Activated CD8-positive, alpha-beta memory T cell treated with anti-CD3 and anti-CD28 coated beads, Interleukin-2, amount 10 ng/mL, durations not matched to agents 7 days and 5 days (primary cell): ENCODE measurements at places on chromosomes 3 and 15.
A peak's percentile ranks its signal among the peaks of the same experiment; 100 is the strongest.

DNA sequence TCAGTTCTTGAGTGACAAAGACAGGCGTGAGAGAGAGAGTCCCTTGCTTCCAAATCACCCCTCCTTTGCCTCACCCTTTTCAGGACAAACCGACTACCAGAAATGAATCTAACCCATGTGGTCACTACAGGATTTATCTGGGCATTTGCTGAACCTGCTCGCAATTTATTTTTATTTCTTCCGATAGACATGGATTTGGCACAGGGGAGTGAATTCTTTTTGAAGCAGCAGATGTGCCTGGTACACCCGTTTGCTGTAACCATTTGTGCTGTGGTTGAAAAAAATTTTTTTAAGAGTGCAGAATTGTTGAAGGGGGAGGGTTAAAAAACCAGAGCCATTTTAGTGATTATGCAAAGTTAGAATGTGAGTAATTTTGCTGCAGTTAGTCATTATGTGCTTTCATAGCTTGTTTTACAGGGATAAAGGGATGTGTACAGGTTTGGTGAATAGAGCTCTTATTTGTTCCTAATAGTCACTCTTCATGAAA is 442.0 kb downstream of the LPP start:
- H3K27ac ChIP-seq, result no peak overlapping the region
- H3K36me3 ChIP-seq, result no peaks in the 10 kb centered on the region
- no peak overlapping the region for H3K4me3 ChIP-seq
- H3K27me3 ChIP-seq, result no peaks in the 10 kb centered on the region

DNA sequence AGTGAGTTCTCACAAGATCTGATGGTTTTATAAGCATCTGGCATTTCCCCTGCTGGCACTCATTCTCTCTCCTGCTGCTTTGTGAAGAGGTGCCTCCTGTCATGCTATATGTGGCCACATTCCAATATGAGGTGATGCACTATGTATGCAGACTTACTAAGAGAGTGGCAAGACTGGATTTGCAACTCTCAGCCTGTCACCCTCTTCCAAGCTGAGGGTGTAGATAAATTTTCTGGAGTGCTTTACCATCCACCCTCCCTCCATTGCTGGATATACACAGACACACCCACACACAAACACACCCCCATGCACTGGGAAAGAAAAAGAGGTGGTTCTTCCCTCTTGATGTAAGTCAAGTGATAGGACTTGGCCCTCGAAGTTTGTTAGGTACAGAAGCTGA is 30.2 kb upstream of the CHMP2B start:
- H3K27ac ChIP-seq, result no peak overlapping the region
- no peak overlapping the region for H3K4me3 ChIP-seq
- no peaks in the 10 kb centered on the region for H3K4me1 ChIP-seq
- no peaks in the 10 kb centered on the region for H3K27me3 ChIP-seq
- DNase-seq, result no peak

GRCh38 chr15:51801391-51801835 is 28.0 kb upstream of the TMOD3 start:
- DNase-seq, result no peak
- peaks cover 4% of the 10 kb centered on the region for H3K36me3 ChIP-seq
- H3K27ac ChIP-seq, result no peak overlapping the region
- peaks cover 9% of the 10 kb centered on the region for H3K4me1 ChIP-seq
- H3K27me3 ChIP-seq, result no peaks in the 10 kb centered on the region

GRCh38 chr3:134291319-134292254 is 40.9 kb upstream of the RYK start:
- no peaks in the 10 kb centered on the region for H3K4me1 ChIP-seq
- no peak overlapping the region for H3K4me3 ChIP-seq
- peaks cover 55% of the 10 kb centered on the region for H3K27me3 ChIP-seq

DNA sequence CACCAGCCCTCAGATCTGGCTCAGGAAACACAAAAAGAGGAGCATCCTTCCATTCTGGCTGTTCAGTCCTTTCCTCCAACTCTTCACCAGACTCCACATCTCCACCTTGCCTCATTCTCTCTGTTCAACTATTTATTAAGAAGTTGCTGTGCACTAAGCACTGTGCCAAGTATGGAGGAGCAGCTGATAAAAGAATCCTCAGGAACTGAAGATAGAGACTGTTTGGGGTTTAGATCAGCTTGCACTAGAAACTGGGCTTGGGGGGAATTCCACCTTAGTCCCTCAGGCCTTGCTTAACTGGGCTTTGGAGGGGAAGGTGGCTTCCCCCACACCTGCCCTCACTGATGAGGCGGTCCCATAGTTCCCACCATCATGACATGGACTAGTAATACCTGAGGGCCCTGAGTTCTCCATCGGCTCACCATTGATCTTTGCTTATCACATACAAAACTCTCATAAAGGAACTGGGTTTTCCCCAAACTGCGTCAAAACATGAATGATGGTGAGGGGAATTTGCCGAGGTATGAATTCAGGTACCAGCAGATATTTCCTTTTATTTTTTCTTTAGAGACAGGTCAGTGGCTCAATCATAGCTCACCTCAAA is 1.7 kb upstream of the CCR8 start:
- peaks cover 77% of the 10 kb centered on the region for H3K4me1 ChIP-seq
- H3K36me3 ChIP-seq, result peaks cover 17% of the 10 kb centered on the region
- H3K4me3 ChIP-seq, result no peak overlapping the region
- H3K27ac ChIP-seq, result peak overlapping the region; percentile 72
- DNase-seq, result no peak
